ENCODE measurements at places on chromosomes 4 and X. TPM values are rescaled to one million over a fixed set of nuclear protein-coding genes. Genes with fewer than 3 reads are reported as not detected.

TRAM1L1 gene
- total RNA-seq: not detected

FUNDC2 gene
- 67.6 TPM for total RNA-seq

KLHL13 gene
- not detected for total RNA-seq

PCSK1N gene
- total RNA-seq: not detected

IQCM gene
- not detected for total RNA-seq

DNAAF6 gene
- not detected for total RNA-seq

RBPJ gene
- total RNA-seq: 51.4 TPM

SPARCL1 gene
- not detected for total RNA-seq

XKRX gene
- total RNA-seq: 2.2 TPM

SLC49A3 gene
- 2.3 TPM for total RNA-seq

- H3K27ac ChIP-seq: no peak overlapping the region
- H3K4me3 ChIP-seq: no peak overlapping the region
- no peaks in the 10 kb centered on the region for H3K36me3 ChIP-seq
- H3K27me3 ChIP-seq: no peaks in the 10 kb centered on the region
Observed at GRCh38 chrX:37895795-37896510, 48.6 kb upstream of the DYNLT3 start.

- no peak overlapping the region for H3K27ac ChIP-seq
- DNase-seq: no peak
- H3K36me3 ChIP-seq: no peaks in the 10 kb centered on the region
- no peak overlapping the region for H3K4me3 ChIP-seq
Observed at GRCh38 chrX:6029014-6029413, 199.7 kb downstream of the NLGN4X start.

- no peak overlapping the region for H3K27ac ChIP-seq
- H3K4me1 ChIP-seq: no peaks in the 10 kb centered on the region
- no peaks in the 10 kb centered on the region for H3K27me3 ChIP-seq
- H3K36me3 ChIP-seq: no peaks in the 10 kb centered on the region
Observed at GRCh38 chr4:62531731-62532130, 1331.6 kb downstream of the ADGRL3 start.

GRCh38 chr4:100009490-100009889, 59.4 kb upstream of the H2AZ1 start:
- no peaks in the 10 kb centered on the region for H3K4me1 ChIP-seq
- no peak for DNase-seq
- no peak overlapping the region for H3K27ac ChIP-seq
- H3K27me3 ChIP-seq: peaks cover 3% of the 10 kb centered on the region

DNA sequence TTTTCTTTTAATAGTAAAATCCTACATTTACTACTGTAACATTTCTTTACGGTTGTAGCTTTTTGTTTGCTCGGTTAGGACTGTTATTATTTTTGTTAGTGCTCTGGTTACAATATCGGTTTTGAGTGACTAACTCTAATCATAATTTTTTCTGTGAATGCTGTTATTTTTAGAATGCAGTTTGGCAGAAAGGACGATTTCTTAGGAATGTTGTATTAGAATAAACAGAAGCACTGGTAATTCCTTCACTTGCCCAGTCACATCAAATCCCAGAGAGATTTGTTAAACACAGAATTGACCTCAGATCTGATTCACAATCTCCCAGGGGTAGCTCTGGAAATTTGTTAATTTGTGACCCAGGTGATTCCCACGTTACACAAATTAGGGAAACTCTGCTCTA, 21.7 kb downstream of the DDIT4L start:
- no peaks in the 10 kb centered on the region for H3K36me3 ChIP-seq
- H3K27me3 ChIP-seq: no peaks in the 10 kb centered on the region
- DNase-seq: no peak
- H3K4me3 ChIP-seq: no peak overlapping the region

GRCh38 chr4:139786494-139787354, 121.1 kb downstream of the MGST2 start:
- no peak overlapping the region for H3K4me3 ChIP-seq
- peaks cover 4% of the 10 kb centered on the region for H3K4me1 ChIP-seq
- no peak for DNase-seq
- H3K27ac ChIP-seq: no peak overlapping the region
- H3K27me3 ChIP-seq: peaks cover 9% of the 10 kb centered on the region

DNA sequence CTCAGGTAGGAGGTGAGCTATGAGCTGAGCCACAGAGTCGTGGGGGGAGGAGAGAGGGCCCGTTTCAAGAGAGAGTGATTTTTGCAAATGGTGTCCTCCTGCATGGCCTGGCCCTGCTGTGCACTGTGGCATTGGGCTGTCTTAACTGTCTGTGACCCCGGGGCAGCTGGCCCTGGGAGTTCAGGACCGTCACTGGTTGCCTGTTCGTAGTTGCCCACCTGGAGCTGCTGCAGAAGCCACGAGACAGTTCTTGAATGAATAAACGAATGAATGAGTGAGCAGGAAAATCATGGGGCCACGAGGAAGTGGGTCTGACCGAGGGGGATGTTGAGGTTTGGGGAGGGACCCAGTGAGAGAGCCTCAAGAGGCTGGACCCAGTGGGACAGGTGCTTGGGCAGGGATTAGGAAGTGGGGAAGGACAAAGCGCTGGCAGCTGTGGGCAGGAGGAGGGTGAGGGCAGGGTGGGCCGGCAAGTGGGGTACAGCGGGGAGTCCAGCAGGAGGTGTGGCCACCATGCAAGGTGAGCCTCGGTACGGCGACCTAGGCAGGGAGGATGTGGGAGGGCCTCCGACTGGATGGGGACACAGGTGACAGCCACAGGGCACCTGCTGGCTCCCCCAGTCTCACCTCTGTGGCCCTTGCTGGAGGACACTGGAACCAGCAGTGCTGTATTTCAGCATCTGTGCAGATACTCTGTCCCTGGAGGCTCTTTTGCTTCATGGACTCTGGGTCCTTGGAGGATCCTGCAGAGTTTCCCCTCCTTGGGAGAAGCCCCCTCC, 10.2 kb downstream of the RGS12 start:
- peak overlapping the region; percentile 75 for H3K27ac ChIP-seq
- no peak for DNase-seq
- H3K27me3 ChIP-seq: no peaks in the 10 kb centered on the region
- H3K4me1 ChIP-seq: peaks cover 47% of the 10 kb centered on the region
- H3K4me3 ChIP-seq: peak overlapping the region; percentile 64

- H3K4me1 ChIP-seq: peaks cover 49% of the 10 kb centered on the region
- H3K36me3 ChIP-seq: peaks cover 37% of the 10 kb centered on the region
- H3K27me3 ChIP-seq: no peaks in the 10 kb centered on the region
Observed at GRCh38 chrX:12977761-12978204, 2.9 kb downstream of the TMSB4X start.

GRCh38 chr4:1868293-1868692, 2.9 kb upstream of the NSD2 start:
- H3K4me3 ChIP-seq: no peak overlapping the region
- H3K27ac ChIP-seq: no peak overlapping the region
- no peak for DNase-seq
- H3K4me1 ChIP-seq: peaks cover 19% of the 10 kb centered on the region
- H3K27me3 ChIP-seq: no peaks in the 10 kb centered on the region

DNA sequence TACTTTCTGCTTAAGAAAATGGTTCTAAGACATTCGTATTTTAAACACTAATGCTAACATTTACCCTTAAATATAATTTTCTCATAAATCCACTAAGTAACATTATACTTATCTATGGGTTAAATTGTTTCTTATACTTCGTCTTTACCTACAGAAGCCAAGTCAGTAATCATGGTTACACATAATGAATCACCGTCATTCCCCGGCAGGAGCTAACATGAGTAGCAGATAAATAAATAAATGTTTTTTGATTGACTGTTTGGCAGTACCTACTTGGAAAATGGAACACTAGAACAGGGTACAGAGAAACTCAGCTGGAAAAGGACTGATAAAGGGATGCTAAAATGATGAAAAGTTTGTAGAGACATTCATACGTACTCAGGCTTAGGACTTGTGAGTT, 430.4 kb downstream of the ACTRT1 start:
- no peak for DNase-seq
- H3K4me1 ChIP-seq: no peaks in the 10 kb centered on the region
- no peaks in the 10 kb centered on the region for H3K27me3 ChIP-seq
- H3K27ac ChIP-seq: no peak overlapping the region

DNA sequence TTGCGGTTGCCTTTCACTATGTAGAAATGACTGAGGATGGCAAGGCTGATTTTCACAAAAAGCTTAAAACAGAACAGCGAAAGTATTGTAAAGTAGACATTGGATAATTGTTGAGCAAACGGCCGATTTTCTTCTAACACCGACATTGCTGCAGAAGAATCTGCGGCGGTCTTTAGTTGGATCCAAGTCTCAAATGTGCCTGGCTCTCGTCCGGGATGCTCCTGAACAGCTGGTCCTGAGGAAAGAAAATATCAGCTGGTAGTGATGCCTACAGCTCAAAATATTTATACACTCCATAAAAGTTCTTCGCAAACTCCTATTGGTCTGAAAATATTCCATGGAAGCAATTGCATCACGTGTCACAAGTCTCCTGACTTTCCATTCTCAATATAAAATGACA, at the start of gene ASB5:
ASB5 (minus strand) TSS at position 260 of the 400 bp plus-strand sequence; CDS start at position 146, 114 bp downstream.
- no peaks in the 10 kb centered on the region for H3K36me3 ChIP-seq
- no peak within 1 kb of the TSS for H3K4me3 ChIP-seq
- peaks cover 2% of the 10 kb centered on the region for H3K27me3 ChIP-seq

GRCh38 chr4:43853565-43854264, 594.9 kb downstream of the KCTD8 start:
- no peak overlapping the region for H3K27ac ChIP-seq
- no peak overlapping the region for H3K4me3 ChIP-seq
- H3K36me3 ChIP-seq: no peaks in the 10 kb centered on the region
- H3K4me1 ChIP-seq: no peaks in the 10 kb centered on the region
- H3K27me3 ChIP-seq: no peaks in the 10 kb centered on the region
- no peak for DNase-seq

- peak overlapping the region; percentile 83 for H3K4me3 ChIP-seq
- H3K4me1 ChIP-seq: peaks cover 48% of the 10 kb centered on the region
Observed at GRCh38 chrX:54182194-54182863, 725 bp downstream of the FAM120C start.

DNA sequence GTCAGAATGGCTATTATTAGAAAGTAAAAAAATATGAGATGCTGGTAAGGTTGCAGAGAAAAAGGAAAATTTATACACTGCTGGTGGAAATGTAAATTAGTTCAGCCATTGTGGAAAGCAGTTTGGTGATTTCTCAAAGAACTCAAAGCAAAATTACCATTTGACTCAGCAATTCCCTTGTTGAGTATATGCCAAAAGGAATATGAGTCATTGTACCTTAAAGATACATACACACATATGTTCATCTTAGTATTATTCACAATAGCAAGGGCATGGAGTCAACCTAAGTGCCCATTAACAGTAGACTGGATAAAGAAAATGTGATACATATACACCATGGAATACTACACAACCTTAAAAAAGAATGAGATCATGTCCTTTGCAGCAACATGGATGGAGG, 148.2 kb downstream of the COMMD8 start:
- no peaks in the 10 kb centered on the region for H3K4me1 ChIP-seq
- no peaks in the 10 kb centered on the region for H3K36me3 ChIP-seq
- H3K4me3 ChIP-seq: no peak overlapping the region
- no peaks in the 10 kb centered on the region for H3K27me3 ChIP-seq

GRCh38 chr4:8167291-8167690, 8.7 kb upstream of the ABLIM2 start:
- H3K27me3 ChIP-seq: no peaks in the 10 kb centered on the region
- no peak for DNase-seq
- H3K36me3 ChIP-seq: no peaks in the 10 kb centered on the region
- peaks cover 46% of the 10 kb centered on the region for H3K4me1 ChIP-seq
- no peak overlapping the region for H3K4me3 ChIP-seq

DNA sequence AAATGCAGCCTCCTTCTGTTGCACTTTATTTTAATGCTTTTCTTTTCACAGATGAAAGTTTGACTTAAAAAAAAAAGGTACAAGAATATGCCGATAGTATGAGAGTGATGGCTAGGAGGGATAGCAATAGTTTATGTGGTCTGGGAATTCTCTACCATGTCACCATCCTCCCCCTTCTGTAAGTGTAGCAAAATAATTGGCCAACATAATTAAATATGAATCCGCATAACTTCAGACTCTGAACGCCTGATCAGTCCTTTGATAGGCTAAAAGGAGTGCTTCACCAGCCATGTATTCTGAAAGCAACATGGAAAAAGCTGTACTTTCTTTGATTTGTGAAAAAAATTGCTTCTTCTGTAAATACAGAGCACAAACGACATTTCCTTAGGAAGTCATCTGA, 95.7 kb upstream of the TTC29 start:
- H3K36me3 ChIP-seq: no peaks in the 10 kb centered on the region
- H3K4me3 ChIP-seq: no peak overlapping the region
- peaks cover 21% of the 10 kb centered on the region for H3K27me3 ChIP-seq
- no peak overlapping the region for H3K27ac ChIP-seq
- H3K4me1 ChIP-seq: no peaks in the 10 kb centered on the region

DNA sequence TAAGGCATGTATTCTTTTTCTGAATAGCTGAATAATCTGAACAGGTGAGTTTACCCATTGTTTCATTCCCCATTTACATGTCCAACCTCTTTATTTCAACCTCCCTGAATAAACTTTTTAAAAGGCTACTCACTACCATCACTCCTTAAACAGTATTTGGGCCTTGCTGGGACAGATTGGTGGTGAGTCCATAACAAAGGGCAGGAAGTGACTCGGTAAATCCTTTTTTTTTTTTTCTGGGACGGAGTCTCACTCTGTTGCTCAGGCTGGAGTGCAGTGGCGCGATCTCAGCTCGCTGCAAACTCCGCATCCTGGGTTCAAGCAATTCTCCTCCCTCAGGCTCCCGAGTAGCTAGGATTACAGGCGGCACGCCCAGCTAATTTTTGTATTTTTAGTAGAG, 23.4 kb upstream of the SEC24B start:
- no peak overlapping the region for H3K4me3 ChIP-seq
- H3K27ac ChIP-seq: no peak overlapping the region
- no peaks in the 10 kb centered on the region for H3K36me3 ChIP-seq
- no peaks in the 10 kb centered on the region for H3K4me1 ChIP-seq
- DNase-seq: no peak

DNA sequence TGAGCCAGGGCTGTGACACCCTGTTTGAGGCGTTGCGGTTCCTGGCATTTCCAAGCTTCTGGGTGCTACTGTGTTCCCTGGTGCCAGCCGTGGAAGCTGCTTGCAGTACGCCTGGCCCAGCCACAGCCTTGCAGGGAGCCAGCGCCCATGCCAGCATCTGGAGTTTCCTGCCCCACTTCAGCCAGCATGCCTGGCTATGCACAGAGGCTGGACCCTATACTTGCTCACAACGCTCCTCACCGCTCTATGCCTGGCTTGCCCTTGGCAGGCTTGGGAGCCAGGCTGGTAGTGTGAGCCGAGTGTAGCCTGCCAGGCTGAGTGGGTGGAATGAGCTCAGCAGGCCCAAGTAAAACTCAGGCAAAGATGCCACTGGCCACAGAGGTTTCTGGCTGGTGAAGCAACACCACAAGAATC, 22.4 kb downstream of the PRRG1 start:
- H3K4me1 ChIP-seq: no peaks in the 10 kb centered on the region
- no peak for DNase-seq
- no peak overlapping the region for H3K27ac ChIP-seq
- no peaks in the 10 kb centered on the region for H3K27me3 ChIP-seq
- H3K36me3 ChIP-seq: no peaks in the 10 kb centered on the region

DNA sequence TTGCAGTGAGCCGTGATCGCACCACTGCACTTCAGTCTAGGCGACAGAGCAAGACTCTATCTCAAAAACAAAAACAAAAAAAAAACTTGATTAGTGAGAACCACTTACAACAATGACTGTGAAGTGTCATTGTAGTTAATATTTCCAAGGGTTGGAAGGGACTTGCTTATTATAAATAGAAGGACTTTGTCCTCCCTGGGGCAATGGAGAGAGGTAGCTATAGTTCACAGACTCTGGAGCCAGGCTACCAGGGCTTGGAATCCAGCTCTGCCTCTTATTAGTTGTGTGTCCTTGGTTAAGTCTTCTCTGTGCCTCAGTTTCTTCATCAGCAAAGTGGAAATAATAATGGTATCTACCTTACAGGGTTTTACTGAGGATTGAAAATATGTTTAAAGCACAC, 51.6 kb downstream of the TMEM150C start:
- no peaks in the 10 kb centered on the region for H3K27me3 ChIP-seq
- DNase-seq: no peak
- H3K4me3 ChIP-seq: no peak overlapping the region
- H3K27ac ChIP-seq: no peak overlapping the region
- no peaks in the 10 kb centered on the region for H3K4me1 ChIP-seq

All from activated B cell treated with CpG ODN at 0.5 μM for 24 hours (primary cell).